Fibroblast of lung (primary cell): ENCODE measurements at places on chromosomes 12 and 14. TPM values are rescaled to one million over a fixed set of nuclear protein-coding genes. Genes with fewer than 3 reads are reported as not detected.

Gene PLEKHD1
- polyA plus RNA-seq: 0.01 TPM in 1 of 2 replicates, not detected in the other

DNA sequence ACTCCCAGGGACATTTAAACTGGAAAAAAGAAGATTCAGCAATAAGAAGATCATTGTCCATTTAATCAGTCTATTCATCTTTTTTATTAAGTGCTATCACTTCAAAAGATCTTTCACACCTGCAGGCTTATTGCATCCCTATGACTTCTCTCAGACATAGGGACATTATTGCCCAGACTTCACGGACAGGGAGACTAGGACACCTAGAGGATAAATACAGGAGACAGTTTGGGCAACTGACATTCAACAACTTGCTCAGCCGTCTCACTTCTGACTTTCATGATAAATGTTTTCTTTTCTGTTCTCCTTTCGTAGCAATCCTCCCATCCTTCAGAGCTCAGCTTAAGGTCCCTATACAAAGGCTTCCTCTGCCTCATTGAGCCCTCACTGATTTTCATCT is 84.3 kb downstream of the TMEM30B start:
- no peaks in the 10 kb centered on the region for H3K36me3 ChIP-seq
- H3K4me1 ChIP-seq: peaks cover 8% of the 10 kb centered on the region
- no peak for DNase-seq
- H3K4me3 ChIP-seq: no peak overlapping the region

DNA sequence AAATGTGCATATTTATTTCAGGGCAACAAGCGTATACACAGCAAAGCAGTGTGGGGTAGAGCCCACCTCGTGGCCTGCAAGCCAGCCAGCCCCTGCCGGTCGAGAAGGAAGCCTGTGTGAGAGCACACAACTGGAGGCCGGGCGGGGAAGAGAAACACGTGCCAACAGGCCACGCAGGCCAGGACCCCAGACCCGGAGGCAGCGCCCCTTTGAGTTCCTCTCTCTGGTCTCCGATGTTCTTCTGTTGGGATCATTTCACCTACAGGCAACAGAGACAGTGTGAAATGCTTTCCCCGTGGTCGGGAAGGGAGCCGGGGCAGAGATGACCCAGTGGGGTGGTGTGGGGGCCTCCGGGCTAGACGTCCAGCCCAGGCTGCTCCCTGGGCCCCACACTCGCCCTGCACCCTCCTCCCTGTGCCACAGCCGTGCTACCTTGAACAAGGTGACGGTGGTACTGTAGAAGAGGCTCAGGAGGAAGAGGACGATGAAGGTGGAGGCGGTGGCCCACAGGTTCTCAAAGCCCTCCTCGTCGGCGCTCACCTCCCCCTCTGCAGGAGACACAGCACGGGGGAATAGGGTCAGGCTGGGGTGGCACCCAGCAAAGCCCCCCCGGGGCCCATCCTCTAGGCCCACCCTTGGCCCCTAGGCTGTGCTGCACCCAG is 325.5 kb downstream of the TMEM121 start:
- no peak overlapping the region for H3K4me3 ChIP-seq
- H3K27me3 ChIP-seq: no peaks in the 10 kb centered on the region
- H3K4me1 ChIP-seq: no peaks in the 10 kb centered on the region
- no peak for DNase-seq

DNA sequence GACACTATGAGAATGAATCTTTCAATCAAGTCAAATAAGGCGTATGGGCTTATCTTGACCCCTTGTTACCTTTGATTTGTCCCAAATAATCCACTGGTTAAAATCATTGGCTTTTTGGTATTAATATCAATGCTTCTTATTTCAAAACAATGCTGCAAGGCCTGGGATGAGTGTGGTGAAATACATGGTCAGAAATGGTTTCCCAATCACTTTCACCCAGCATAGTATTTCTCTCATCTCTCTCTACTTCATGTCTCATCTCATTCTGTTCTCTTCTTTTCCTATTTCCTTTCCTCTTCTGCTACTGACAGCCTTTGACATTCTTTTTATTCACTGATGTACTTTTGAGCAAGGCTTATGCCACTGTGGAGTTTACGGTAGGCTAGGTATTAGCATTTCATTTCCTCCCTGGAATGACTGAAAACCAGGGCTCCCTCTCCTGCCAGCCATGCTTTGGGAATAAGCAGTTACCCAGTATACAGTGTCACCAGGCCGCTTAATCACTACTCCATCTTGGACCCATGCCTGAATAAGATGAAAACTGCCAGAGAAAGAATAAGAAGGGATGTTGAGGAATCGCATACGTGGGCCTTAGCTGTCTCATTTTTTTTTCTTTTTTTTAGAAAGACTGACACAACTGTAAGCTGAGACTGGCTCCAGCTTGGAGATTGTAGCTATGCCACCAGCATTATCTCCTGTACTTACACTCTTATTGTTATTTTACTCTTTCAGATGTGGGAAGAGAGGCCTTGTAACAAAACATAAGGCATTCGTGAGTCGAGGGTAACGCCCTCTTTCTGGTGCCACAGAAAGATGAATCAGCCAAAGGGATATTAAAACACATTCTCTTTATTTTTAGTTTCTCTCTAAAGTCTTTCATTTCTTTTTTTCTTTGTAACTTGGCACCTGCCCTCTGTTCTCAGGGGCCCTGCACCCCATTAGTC is 53.5 kb downstream of the IGF1 start:
- H3K4me1 ChIP-seq: peaks cover 6% of the 10 kb centered on the region
- H3K36me3 ChIP-seq: no peaks in the 10 kb centered on the region
- H3K27me3 ChIP-seq: no peaks in the 10 kb centered on the region
- no peak overlapping the region for H3K4me3 ChIP-seq

DNA sequence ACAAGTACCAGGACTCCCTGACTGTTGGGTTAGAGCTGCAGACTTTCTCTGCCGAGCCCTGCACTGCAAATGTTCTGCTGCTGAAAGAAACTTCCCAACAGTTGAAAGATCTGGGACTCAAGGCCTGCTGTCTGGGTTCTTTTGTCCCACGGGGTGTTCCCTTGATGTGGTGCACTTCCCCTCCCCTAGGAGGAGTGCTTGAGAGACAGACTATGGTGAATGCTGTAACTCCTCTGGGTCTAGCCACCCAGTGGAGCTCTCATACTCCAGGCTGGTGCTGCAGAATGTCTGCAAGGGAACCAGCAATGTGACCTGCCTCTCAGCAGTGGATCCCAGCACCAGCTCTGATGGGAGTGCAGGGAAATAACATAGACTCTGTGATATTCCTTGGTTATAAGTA is 129.2 kb upstream of the SLCO1B1 start:
- H3K4me3 ChIP-seq: no peak overlapping the region
- no peaks in the 10 kb centered on the region for H3K4me1 ChIP-seq
- no peak overlapping the region for H3K27ac ChIP-seq
- H3K27me3 ChIP-seq: no peaks in the 10 kb centered on the region
